Stromal cell of bone marrow (primary cell): ENCODE measurements at places on chromosomes 3 and 15.

DNA sequence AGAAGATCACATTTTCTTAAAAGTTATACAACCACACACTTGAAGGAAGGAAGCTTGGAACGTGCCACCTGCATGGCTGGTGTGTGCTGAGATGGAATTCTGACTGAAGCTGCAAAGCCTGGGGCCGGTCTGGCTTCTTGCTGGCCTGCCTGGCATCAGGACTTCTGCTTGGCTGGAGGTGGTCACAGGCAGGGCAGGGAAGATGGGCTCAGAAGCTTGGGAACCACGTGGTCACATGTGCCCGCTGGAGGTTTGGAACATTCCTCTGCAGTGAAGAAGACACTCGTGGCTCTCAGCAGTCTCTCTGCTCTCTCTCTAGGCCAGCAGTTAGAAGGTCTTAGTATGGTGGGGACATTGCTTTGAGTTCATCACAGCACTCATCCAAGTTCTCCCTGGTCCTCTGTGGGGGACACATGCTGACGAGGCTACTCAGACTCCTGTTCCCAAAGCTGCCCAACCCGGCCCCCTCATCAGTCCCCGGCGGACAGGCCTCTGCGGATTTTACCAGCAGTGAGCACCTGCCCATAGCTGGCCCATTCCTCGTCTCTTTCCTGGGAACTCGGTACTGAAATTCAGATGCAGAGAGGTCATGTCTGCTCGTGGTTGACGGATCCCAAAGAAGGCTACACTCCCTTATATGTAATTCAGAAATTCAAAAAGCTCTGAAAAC lies 229.0 kb downstream of the ADAMTS17 start:
- DNase-seq = no peak

DNA sequence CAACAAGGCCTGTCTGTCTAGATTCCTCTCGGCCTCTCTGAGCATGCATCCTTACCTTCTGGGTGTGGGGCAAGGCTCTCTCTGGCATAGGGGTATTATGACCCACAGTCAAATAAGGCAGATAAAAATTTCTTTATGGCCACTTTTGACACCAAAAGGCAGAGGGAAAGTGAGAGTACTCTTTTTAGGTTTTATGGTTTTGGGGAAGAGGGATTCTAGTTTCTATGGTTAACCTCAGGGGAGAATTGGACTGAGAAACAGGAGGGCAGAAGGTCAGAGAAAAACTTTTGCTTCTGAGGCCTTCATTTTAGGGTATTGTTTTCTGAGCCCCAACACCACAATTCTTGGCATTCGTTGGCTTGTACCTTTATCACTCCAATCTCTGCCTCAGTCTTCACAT lies 70.0 kb upstream of the CCDC54 start:
- DNase-seq = no peak

GRCh38 chr15:93527374-93528050 lies 438.5 kb upstream of the RGMA start:
- DNase-seq = no peak

DNA sequence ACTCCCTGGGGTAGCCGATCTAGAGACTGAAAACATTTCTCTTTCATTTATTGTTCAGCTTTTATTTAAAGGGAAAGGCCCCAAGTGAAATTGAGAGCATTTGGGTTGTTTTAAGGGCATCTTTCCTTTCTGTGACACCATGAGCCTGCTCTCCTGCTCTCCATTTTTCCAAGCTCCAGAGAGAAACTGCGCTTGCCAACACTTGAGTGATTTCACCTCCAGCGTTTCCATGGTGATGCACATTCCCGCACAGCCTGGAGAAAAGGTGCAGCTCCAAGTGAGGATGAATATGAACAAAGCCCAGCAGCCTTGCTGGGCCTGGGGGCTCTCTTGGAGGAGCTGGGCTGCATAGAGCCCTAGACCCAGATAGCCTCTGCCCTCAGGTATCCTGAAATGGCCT lies 159.2 kb upstream of the PPP2R3A start:
- DNase-seq = no peak

GRCh38 chr15:47951781-47952180 lies 169.0 kb upstream of the SLC24A5 start:
- DNase-seq = no peak
